Panc1 (cell line): ENCODE measurements at places on chromosomes 13 and 19. TPM values are rescaled to one million over a fixed set of nuclear protein-coding genes. Genes with fewer than 3 reads are reported as not detected.

DNA sequence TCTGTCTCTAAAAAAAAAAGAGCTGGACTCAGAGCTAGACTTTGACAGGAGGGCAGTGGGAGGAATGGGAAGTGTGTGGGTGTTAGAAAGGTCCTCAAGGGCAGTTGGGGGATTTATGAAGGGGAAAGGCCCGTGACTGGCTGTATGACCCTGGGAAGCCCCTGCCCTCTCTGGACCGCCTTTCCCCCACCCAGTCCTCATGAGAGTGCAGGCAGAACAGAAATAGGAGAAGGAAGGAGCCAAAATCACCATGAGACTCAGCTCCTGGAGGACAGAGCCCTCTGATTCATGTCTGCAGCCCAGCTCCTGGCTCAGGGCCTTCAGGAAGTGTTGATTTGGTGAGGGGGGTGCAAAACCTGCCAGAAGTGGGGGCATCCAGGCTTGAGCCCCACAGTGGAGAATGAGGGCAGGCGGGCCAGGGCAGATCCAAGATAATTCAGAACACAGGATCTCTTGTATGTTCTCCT is 8.7 kb upstream of the SMG9 start:
- DNase-seq: no peak
- H3K4me3 ChIP-seq: no peak overlapping the region
- H3K36me3 ChIP-seq: no peaks in the 10 kb centered on the region
- peaks cover 23% of the 10 kb centered on the region for H3K4me1 ChIP-seq

DNA sequence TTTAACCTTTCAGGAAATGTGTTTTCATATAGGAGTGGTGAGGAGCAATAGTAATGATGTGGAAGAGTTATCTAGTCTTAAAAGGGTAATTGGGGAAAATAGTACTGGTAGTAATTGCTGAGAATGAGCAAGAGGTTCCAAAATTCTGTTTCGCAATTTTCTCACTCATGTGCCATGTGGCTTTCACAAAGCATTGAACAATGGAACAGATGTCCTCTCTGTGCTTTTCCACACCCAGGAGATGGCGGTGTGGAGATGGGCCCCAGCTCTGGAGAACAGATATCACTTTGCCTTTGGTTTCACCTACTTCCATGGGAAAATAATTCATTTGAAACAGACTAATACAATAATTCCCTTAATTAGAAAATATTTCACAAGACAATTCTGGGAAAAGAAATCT is 170.0 kb upstream of the SLC10A2 start:
- no peaks in the 10 kb centered on the region for H3K27me3 ChIP-seq
- H3K36me3 ChIP-seq: no peaks in the 10 kb centered on the region
- H3K4me1 ChIP-seq: no peaks in the 10 kb centered on the region
- no peak overlapping the region for H3K4me3 ChIP-seq
- no peak for DNase-seq
- H3K27ac ChIP-seq: no peak overlapping the region

DNA sequence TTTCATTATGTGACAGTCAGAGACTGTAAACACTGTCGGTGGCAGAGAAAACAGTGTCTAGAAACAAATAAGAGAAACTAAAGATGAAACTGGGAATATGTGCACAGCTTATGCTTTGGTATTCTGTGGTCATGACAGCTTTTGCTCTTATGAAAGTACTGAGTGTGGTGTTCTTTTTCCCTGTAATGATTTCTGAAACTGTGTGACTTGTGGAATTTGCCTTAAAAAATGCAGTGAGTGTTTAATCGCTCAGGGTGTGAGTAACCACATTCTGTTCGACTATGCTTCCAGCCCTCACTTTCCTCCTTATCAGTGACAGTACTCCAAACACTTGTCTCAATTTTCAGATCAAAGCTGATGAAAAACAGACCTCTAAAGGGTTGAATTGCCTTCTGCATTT is 66.9 kb upstream of the DIAPH3 start:
- H3K27me3 ChIP-seq: no peaks in the 10 kb centered on the region
- H3K4me3 ChIP-seq: no peak overlapping the region
- no peaks in the 10 kb centered on the region for H3K36me3 ChIP-seq
- no peak overlapping the region for H3K27ac ChIP-seq
- DNase-seq: no peak

KCNN4 gene
- 29.7 TPM for total RNA-seq

- H3K27ac ChIP-seq: no peak overlapping the region
- H3K4me3 ChIP-seq: no peak overlapping the region
These were observed 18.0 kb upstream of the IZUMO2 start for GRCh38 chr19:50181121-50181520.

DNA sequence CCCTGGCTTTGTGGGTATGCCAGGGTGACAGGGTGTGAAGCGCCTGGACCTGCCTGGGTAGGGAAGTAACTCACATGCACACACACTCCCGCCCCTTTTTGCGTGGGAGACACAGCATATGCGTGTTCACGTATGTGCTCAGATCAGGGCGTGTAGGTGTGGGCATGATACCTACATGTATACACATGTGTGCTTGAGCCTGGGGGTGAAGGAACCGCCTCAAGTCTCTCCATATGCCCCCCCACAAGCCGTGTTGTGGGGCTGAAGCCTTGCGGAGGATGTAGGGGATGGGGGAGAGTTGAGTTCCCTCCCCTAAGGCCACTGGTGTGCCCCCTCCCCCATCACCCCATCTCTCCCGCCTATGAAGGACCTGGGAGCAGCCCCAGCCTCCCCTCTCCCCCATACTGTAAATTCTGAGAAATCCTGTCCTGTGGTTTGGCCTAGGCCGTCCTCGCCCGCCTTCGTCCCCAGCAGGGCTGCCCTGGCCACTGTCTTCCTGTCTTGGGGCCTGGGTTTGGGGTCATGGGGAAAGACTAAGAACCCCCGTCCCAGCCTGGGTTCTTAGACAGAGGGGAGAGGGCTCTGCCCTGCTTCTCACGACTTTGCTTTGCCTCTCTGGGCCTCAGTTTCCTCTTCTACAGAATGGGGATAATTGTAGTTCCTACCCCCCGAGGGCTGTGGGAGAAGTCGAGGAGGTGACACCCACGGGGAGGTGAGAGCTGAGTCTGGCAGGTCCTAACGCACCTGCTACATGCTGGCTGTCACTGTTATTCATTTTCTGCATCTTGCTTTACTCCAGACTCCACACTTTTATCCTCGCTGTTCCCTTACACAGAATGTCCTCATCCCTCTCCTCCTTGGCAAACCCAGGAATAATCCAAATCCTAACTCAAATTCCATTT is 14.3 kb downstream of the ACTL9 start:
- H3K4me3 ChIP-seq: no peak overlapping the region
- no peak for DNase-seq

DNA sequence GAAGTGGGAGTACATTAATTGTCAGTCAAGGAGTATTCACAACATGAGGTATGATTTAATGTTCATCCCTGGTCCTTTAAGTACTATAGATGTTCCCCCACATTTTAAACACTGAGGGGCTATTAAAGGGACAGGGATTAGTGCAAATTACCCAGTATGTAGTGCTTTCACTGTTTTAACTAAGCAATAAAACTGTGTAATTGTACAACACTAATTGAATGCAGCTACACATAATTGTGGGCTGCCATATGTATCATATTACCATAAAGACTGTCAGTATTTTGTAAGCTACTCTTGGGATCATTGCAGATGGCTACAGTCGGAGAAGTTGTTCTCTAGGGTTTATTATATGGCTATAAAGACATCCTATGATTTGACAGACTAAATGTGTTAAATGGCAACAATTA is 316.6 kb downstream of the DCLK1 start:
- no peaks in the 10 kb centered on the region for H3K27me3 ChIP-seq
- H3K4me1 ChIP-seq: no peaks in the 10 kb centered on the region
- H3K27ac ChIP-seq: no peak overlapping the region
- DNase-seq: no peak
- no peak overlapping the region for H3K4me3 ChIP-seq
- no peaks in the 10 kb centered on the region for H3K36me3 ChIP-seq

DNA sequence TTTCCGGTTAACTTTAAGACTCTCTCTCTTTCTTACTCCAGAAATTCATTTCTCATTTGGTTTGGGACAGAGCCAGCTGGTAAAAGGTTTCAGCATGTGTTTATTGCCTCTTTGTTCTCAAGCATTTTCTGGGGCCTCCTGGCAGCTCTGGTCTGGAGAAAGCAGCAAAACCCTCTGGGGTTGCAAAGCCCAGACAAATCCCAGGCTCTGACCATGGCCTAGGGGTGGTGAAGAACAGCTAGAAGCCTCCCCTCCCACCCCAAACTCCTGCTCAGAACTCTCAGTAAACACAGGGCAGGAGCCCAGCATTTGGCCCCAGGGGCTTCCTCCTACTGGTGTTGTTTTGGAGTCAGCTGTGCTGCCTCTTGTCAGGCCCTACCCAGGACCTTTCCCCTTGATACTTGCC is 124.2 kb upstream of the SERP2 start:
- no peaks in the 10 kb centered on the region for H3K36me3 ChIP-seq
- H3K27me3 ChIP-seq: no peaks in the 10 kb centered on the region
- H3K4me1 ChIP-seq: no peaks in the 10 kb centered on the region
- no peak overlapping the region for H3K27ac ChIP-seq
- no peak for DNase-seq

- H3K27ac ChIP-seq: no peak overlapping the region
- H3K36me3 ChIP-seq: no peaks in the 10 kb centered on the region
- H3K4me1 ChIP-seq: no peaks in the 10 kb centered on the region
- H3K4me3 ChIP-seq: no peak overlapping the region
- H3K27me3 ChIP-seq: no peaks in the 10 kb centered on the region
- peak; percentile 22 for DNase-seq
These were observed 61.1 kb upstream of the FAM216B start for GRCh38 chr13:42720113-42720857.

BRME1 gene
- 6.5 TPM for total RNA-seq

FBXO27 gene
- 443 TPM for total RNA-seq

DNA sequence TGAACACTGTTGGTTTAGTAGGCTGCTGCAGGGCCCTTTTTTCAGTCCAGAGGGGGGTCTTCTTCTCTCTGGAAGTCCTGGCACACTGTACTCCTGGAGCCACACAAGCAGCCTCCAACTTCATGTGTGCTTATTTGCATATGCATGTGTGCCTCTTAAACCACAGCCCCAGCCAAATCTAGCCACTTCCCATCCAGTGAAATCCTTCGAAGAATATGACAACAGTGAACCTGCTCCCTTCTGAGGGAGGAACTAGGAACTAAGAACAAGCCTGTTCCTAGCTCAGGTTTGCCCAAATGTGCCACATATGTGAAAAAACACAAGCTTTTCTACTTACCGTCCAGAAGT is 348.5 kb downstream of the FOXO1 start:
- H3K4me3 ChIP-seq: no peak overlapping the region
- H3K27me3 ChIP-seq: no peaks in the 10 kb centered on the region
- no peak for DNase-seq
- no peaks in the 10 kb centered on the region for H3K4me1 ChIP-seq
- H3K27ac ChIP-seq: no peak overlapping the region

DNA sequence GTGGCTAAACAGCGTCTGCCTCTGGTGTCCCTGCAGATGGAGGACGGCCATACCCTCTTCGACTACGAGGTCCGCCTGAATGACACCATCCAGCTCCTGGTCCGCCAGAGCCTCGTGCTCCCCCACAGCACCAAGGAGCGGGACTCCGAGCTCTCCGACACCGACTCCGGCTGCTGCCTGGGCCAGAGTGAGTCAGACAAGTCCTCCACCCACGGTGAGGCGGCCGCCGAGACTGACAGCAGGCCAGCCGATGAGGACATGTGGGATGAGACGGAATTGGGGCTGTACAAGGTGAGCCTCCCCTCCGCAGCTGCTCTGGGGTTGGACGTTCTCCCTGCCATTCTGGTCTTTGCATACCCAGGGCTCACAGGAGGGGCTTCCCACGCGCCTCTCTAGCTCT is 19.9 kb downstream of the UHRF1 start:
- H3K36me3 ChIP-seq: no peaks in the 10 kb centered on the region
- DNase-seq: no peak
- no peaks in the 10 kb centered on the region for H3K27me3 ChIP-seq
- H3K4me3 ChIP-seq: no peak overlapping the region
- H3K27ac ChIP-seq: no peak overlapping the region
- H3K4me1 ChIP-seq: no peaks in the 10 kb centered on the region

ZNF793 gene
- 10.1 TPM for total RNA-seq

- no peaks in the 10 kb centered on the region for H3K4me1 ChIP-seq
- H3K4me3 ChIP-seq: no peak overlapping the region
- no peak for DNase-seq
- H3K27me3 ChIP-seq: no peaks in the 10 kb centered on the region
These were observed 799.0 kb downstream of the DACH1 start for GRCh38 chr13:71068041-71068440.
